ENCODE measurements at places on chromosomes 4 and X.

DNA sequence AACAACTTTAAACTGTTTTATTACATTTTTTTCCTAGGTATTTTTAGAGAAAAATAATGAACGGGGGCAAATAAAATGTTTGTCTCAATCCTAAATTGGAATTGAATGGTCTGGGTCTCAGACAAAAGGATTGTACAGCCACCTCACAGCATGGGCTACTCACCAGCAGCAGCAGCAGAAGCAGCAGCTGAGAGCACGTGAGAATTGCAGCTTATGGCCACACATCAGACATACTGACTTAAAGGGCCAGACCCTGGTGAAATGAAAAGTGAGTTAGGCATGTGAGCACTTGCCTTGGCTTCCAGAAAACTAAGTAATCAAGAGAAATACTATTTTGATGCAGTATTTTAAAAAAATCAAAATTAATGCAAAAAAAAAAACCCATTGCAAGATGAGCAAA is 56.6 kb downstream of the AASDH start:
- no peak for DNase-seq

- no peak for DNase-seq
Observed at GRCh38 chr4:146142768-146143167, 32.8 kb upstream of the LSM6 start.

DNA sequence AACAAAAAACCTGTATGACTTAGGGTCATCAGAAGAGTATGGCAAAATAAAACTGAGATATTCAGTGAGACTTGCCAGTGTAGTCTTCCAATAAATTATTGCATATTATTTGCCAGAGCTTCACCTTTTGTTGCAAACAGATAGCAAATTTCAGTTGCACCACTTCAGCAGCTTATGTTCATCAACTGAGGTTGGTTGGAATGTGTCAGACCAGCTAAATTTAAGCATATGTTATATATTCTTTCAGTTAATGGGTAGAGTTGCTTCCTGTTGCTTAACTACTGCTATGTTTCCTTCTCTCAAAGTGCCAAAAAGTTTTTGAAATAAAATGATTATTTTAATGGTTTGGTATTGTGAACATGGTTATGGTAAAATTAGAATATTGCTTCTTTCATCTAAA is 61.5 kb downstream of the GALNT7 start:
- DNase-seq, result no peak

DNA sequence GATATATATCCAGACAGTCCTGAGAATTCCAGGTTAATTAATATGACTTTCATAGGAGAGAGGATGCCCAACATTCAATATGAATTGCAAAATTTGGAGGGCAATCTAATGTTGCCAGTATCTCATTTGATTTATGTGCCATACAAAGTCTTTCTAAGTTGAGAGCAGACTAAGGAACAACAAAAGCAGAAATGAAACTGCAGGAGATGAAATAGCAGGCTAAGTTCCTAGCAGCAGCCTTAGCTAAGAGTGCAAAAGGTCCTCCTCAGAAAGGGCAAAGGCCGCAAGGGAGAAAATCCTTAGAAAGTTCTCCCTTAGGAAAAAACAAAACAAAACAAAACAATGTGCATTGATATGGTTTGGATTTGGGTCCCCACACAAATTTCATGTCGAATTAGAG is 602.9 kb upstream of the HTR2C start:
- DNase-seq, result no peak

DNA sequence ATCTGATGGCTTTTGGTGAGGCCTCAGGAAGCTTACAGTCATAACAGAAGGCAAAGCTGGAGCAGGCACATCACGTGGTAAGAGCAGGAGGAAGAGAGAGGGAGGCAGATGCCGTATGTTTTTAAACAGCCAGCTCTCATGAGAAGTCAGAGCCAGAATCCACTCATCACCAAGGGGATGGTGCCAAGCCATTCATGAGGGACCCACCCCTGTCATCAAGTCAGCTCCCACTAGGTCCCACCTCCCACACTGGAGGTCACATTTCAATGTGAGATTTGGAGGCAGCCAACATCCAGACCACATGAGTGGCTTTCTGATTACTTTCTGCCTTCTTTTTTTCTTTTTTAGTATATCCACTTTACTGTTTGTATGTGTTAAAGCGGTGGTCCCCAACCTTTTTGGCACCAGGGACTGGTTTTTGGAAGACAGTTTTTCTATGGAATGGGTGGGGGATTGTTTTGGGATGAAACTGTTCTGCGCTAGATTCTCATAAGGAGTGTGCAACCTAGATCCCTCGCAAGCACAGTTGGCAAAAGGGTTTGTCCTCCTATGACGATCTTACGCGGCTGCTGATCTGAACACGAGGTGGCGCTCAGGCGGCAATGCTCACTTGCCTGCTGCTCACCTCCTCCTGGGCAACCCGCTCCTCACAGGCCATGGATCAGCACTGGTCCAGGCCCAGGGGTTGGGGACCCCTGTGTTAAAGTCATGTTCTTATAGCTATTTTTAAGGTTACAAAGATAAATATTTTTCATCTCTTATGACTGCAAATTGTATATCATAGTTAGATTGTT is 61.7 kb downstream of the SLIT2 start:
- no peak for DNase-seq

DNA sequence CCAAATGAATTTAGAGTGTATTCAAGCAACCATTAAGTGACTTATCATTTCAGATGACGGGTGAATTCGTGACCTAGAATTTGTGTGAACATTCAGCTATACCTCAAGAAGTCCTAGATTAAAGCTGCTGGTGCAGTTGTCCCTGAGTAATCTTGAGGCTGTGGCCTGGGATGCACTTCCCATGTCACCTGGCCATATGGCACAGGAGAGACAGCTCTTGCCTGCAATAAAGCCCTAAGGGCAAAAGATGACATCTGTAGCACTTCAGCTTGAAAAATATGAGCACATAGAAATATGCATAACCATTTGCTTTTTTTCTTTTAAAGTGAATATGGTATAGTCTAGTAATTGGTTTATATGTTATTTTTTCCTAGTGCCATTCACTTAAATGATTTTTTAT is 125.8 kb downstream of the FHDC1 start:
- DNase-seq, result no peak

DNA sequence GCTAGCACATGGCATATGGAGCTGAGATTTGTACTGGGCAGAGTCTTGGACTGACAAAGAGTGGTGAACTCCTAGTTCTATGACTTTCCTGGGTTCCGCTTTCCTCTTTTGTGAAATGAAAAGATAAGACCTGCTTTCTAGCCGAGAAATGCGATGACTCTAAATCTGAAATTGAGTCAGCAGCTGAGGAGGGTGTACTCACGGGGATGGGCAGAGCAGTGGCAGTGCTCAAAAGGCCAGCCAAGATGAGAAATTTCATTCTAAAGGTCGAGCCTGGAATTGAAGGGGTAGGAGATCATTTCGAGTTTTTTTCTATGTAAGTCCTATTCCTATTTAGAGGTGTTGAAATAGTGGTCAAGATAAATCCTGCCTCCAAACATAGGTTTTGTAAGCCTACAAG is 47.0 kb downstream of the NUDT9 start:
- DNase-seq, result no peak

- no peak for DNase-seq
Observed at GRCh38 chr4:1213336-1213995, 35.5 kb downstream of the CTBP1 start.

- DNase-seq, result no peak
Observed at GRCh38 chr4:1021386-1022050, 10.1 kb downstream of the FGFRL1 start.

GRCh38 chrX:100994352-100995281 is 25.1 kb downstream of the ARL13A start:
- no peak for DNase-seq
